ENCODE measurements at places on chromosomes 7 and 10. TPM values are rescaled to one million over a fixed set of nuclear protein-coding genes. Genes with fewer than 3 reads are reported as not detected.

Gene TFR2
- 0.89 TPM for total RNA-seq

GRCh38 chr10:79143879-79144278 is 75.1 kb downstream of the ZMIZ1 start:
- DNase-seq, result no peak

DNA sequence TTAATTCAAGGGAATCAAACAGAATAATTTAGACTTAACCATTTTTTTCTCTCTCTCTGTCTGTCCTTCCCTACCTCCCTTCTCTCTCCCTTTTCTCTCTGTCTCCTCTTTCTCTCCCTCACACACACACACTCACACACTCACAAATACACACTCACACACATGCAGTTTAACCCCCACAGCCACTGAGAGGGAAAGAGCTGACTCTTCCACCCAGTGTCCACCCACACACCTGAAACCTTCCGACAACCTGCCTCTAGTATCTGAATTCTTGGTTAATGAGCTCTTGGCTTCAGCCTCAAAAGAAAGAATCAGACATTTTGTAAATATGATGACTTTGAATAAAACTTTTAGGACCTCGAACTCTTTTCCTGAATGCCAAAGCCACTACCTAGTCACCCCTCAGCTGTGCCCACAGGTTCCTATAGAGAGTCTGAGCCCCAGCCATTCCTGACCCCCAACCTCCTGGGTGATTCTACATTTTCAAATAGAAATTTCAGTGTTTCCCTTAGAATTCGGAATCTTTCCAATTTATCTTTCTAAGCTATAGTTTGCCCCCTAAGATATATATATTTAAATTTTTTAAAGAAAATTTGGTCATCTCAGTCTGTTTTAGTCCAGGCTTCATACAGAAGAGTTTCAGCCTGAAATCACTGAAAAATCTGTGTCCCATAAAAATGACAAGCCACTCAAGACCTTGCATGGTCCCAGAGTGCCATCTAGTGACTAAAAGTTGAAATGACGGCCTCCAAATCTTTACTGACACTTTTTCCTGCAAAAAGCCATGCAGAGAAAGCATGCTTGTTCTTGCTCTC is 202.8 kb downstream of the IPMK start:
- DNase-seq, result peak; percentile 51

Gene ITGA8
- total RNA-seq, result 1.6 TPM

Measured in cardiac muscle cell (in vitro differentiated cells and primary cell).